ENCODE measurements at places on chromosomes 5 and 9.

- DNase-seq = no peak
Measured at GRCh38 chr5:105501315-105501714, 1938.7 kb upstream of the NUDT12 start.

DNA sequence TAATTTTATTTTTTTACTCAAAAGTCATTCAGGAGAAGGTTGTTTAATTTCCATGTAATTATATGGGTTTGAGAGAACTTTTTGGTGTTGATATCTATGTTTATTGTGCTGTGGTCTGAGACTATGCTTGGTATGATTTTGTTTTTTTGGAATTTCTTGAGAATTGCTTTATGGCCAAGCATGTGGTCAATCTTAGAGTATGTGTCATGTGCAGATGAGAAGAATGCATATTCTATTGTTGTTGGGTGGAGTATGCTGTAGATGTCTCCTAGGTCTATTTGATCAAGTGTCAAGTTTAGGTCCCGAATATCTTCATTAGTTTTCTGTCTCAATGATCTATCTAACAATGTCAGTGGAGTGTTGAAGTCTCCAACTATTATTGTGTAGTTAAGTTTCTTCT is 134.9 kb downstream of the HMHB1 start:
- no peak for DNase-seq

- DNase-seq = no peak
Measured at GRCh38 chr9:83220730-83221129, 157.8 kb upstream of the RASEF start.

GRCh38 chr5:168198359-168198758 is 93.1 kb upstream of the WWC1 start:
- no peak for DNase-seq

- DNase-seq = no peak
Measured at GRCh38 chr5:107564931-107565372, 105.8 kb downstream of the EFNA5 start.

- DNase-seq = no peak
Measured at GRCh38 chr9:12718482-12719026, 25.4 kb downstream of the TYRP1 start.

DNA sequence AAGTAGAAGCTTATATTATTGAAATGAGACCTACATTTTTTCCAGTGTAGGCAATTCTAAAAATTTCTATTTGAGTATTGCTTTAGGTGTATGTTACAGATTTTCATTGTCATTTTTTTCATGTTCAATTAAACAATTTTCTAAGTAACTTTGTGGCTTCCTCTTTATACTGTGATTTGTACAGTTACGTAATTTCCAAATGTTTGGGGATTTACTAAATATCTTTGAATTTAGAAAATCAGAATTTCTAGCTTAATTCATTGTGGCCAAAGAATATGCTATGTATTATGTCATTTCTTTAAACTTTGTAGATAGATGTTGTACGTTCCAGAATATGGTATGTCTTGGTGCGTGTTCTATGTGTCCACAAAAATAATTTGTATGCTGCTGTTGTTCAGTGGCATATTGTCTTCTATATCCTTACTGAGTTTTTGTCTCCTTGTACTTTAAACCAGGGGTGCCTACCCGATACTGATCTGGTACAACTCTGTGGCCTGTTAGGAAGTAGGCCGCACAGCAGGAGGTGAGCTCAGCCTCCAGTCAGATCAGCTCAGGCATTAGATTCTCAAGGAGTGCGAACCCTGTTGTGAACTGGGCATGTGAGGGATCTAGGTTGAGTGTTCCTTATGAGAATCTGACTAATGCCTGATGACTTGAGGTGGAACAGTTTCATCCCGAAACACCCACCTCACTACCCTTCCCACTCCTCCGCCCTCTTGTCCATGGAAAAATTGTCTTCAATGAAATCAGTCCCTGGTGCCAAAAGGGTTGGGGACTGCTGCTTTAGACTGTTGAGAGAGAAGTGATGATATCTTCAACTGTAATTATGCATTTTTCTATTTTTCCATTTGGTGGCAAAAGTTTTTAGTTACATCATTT is 63.5 kb downstream of the UBE2R2 start:
- DNase-seq = no peak

DNA sequence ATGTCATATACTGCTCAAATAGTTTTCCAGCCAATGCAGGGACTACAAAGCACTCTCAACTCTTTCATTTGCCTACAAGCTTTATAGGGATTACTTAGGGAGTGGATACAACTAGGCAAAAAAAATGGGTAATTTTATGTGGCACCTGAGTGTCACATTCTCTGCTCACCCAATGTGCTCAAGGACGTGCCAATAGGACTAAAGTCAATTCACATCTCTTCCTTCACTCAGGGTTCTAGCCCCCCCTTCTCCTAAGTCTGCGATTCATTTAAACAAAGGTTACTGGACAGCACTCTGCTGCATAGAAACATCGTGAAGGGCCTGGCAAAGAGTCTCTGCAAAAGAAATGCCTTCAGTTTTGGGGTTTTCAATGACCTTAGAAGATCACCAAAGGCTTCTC is 142.3 kb downstream of the TSSK1B start:
- DNase-seq = no peak

- DNase-seq = peak; percentile 75
Measured at GRCh38 chr5:38557308-38557710, 863 bp upstream of the LIFR start.

DNA sequence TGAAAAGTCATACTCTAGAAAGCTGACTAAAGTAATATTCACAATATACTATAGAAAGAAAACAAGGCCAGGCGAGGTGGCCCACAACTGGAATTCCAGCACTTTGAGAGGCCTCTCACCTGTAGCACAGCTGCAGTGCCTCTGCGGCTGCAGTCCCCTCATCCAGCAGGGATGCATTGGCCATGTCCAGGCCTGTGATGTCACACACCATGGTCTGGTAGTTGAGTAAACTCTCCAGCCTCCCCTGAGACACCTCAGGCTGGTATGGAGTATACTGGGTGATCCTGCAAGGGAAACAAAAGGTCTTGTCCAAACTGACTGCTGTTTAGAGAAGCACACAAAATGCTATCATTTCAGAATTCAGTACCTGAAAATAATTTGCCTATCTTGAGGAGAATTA is 35.5 kb downstream of the GLDC start:
- DNase-seq = no peak

GRCh38 chr5:16944816-16945562 is 8.9 kb upstream of the MYO10 start:
- DNase-seq = no peak

DNA sequence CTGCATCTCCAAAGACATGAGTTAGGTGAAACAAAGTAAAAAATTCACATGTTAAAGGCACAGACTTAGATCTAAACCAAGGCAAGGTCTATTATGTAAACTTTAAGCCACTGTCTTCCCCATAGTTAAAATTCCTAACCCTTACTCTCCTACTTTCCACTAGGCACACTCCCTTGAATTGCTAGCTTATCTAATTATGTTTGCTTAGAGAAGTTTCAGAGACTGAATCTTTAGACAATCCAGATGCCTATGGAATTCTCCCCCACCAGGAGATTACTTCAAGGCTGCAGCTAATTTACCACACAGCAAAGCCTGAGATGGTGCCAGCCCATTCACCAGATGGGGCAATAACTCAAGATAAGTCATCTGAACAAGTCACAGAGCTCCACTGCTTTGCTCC is 803.1 kb upstream of the COX7C start:
- no peak for DNase-seq

DNA sequence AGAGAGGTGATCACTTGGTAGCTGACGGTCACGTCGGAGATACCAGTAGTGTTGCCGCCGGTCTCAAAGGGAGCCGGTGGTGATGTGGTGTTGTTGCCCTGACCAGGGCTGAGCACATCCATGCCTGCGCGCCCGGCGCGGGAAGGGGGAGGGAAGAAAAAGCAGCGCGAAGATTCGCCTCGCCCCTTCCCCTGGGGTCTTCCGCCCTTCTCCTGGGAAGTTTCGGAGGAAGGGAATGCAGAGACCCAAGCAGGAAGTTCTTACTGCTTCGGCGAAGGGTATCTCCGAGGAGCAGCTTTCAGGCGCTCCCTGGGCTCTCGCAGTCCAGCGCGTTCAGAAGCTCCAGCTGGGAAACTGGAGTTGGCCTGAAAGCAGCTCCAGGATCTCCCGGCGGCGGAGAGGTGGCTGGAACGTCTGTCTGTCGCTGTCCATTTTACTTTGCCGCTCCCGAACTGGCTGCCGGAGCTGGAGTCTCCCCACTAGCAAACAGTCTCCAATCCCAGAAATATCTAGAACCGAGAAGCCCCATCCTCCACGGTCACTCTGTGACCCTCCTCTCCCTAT is 565 bp downstream of the HTR1A start:
- no peak for DNase-seq

DNA sequence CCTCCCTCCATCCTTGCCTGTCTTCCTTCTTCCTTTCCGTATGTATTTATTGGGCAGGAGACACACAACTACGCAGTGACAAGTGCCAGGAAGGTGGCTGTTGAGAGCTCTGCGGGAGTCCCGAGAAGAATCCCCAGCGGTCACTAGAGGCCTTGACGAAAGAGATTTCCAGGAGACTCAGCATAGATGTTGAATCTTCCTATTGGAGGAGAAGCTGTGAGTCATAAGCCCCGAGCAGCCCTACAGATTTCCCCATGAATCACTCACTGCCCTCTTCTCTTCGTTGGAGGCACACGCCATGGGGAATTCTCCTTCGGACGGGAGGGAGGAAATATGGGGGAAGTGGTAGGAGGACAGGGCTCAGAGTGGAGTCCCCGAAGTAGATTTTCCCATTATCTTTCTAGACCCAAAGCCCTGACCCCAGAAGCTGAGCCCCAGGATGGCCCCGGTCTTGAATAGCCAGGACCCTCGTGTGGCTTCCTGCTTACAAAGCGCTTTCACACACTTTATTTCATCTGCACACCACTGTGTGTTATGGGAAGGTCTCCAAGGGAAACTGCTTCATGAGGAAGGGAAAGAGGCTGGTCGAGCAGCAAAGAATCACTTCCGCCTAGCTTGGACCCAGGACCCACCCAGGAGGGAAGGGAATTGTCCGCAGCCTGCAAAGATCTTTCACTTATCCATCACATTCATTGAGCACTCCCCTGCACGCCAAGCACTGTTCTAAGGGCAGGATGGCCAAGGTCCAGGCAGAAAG is 12.7 kb downstream of the DUSP1 start:
- DNase-seq = no peak

DNA sequence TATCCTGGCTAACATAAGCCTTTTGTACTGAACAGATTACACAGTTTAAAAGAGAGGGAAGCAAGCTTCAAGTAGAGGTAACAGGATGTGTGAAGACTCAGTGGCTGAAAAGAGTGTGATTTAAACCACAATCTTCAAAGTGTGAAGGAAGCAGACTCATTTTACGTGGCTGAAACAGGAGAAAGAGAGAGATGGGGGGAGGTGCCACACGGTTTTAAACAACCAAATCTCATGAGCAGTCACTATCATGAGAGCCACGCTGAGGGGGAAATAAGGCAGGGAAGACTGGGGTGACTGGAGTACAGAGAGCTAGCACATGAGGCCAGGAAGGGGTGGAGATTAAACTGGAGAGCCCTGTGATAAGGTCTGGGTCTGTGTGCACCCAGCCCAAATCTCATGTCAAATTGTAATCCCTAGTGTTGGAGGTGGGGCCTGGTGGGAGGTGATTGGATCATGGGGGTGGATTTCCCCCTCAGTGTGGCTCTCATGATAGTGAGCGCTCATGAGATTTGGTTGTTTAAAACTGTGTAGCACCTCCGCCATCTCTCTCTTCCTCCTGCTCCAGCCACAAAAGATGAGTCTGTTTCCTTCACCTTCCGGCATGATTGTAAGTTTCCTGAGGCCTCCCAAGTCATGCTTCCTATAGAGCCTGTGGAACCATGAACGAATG is 318.6 kb upstream of the CD180 start:
- no peak for DNase-seq

- no peak for DNase-seq
Measured at GRCh38 chr9:109652971-109653370, 127.0 kb upstream of the PALM2AKAP2 start.

- peak; percentile 6 for DNase-seq
Measured at GRCh38 chr9:97470076-97470475, 31.4 kb upstream of the TMOD1 start.

DNA sequence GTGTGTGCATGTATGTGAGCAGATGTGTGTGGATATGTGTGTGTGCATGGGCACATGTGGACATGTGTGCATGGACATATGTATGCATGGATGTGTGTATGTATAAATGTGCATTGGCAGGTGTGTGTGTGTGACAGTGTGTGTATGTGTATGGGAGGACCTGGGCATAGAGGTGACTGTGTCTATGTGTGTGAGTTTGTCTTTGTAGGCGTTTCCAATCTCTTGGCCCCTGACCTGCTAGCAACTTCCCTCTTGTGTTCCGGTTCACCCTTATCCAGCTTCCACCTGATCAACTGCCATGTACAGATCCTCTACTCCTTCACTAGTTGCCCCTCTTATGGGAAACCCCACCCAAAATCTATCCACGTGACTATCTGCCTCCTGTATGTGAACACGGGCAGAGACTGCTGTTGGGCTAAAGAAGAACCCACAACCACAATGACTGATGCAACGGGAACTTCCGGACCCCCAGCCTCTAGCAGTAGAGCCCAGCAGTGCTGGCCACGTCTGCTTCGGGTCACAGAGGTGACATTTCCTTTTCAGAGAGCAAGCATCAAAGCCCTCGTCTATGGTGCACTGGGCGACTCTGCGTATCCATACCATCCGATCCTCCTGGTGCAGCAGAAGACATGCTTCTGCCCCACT is 24.9 kb upstream of the GADD45G start:
- DNase-seq = no peak

GRCh38 chr9:130140706-130141105 is 31.5 kb upstream of the NCS1 start:
- no peak for DNase-seq

GRCh38 chr9:110316261-110317075 is 21.2 kb downstream of the TXNDC8 start:
- DNase-seq = no peak

DNA sequence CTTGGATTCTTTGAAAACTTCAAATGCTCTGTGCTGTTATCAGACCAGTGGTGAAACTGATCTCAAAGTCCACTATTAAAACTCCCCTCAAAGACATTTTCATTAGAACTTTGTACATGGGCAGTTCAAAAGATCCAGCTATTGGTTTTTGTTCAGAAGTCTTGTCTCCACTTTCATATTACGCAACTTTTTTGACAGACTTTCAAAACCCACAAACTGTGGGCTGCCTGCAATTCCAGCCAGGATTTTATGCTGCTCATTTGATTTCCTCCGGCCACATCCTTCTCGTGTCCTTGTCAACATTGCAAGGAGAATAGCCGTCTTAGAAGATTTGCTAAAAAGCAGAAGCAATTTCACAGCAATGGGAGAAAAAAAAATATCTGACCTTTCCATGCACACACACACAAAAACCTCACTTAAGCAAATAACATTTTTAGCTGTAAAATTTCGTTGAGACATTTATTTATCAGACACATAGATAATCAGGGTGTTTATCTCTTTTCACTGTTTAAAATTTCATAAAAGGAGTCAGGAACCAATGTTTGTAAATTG is 1990.5 kb downstream of the MAT2B start:
- DNase-seq = no peak

DNA sequence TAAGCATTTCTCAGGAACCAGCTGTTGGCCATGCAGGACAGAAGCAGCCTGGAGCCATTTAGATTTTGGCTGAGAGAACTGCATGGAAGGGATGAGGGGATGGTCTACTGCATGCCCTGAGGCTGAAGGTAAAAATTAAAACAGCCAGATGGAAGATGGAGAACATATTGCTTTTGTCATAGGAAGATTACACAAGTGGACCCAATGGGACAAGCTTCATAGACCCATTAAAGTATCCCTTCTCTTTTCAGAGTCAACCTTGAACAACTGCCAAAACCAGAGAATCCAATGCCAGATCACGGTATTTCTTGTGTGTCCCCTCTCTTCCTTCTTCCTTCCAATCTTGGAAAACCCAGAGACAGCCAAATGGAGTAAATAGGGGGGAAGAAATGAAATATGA is 253.4 kb downstream of the NR2F1-AS1 start:
- no peak for DNase-seq
